ENCODE measurements at places on chromosomes 16 and 17. TPM values are rescaled to one million over a fixed set of nuclear protein-coding genes. Genes with fewer than 3 reads are reported as not detected.

GRCh38 chr17:31297090-31297489, at the start of gene OMG:
TSS of gene OMG (minus strand) at chr17:31297239. CDS start at chr17:31296331, 908 bp downstream.
- DNase-seq, result no peak

DNA sequence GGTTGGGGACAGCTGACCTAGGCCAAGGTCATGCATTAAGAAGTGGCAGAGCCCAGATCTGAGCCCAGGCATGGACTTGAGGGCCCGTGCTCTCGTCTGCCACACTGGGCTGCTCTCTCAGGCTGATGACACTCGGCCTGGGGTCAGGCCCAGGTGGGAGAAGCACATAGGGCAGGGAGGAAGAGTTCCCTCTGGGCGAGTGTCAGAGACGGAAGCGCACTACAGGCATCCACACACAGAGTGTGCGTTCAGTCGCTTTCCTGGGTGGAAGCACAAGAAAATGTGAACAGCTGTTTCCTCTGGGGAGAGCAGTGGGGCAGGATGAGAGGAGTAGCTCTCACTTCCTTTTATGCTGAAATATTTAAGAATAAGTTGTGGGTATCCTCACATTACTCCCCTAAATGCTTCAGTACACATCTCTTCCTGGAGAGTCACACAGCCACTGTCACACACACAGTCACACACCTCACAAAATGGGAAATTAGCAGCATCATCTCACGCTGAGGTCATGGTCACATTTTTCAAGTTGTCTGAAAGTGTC, 59.7 kb downstream of the B9D1 start:
- DNase-seq, result no peak

DNA sequence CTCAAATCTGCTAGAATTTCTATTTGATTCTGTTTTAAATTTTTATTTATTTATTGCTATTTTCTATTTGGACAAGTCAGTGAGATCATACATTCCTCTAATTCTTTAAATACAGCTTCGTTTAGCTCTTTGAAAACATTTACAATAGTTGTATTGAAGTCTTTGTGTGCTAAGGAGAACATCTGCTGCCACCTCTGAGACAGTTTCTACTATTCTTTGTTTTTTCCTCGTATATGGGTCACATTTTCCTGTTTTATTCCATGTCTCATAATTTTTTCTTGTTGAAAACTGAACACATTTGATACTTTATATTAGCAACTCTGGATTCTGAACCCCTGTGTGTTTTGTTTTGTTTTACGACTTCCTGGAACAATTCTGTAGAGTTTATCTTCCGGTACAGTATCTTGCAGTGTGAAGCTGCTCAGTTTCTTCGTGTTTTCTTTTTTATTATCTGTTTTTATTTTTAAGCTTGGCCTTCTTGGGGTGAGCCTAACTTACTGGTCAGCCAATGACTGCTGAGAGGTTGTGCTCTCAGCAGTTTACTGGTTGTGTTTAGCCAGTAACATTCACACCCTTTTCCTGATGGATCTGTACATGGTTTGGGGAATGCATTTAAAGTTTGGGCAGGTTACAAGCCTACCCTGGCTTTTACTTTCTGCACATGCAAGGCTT, 99.0 kb downstream of the CA4 start:
- no peak for DNase-seq

DNA sequence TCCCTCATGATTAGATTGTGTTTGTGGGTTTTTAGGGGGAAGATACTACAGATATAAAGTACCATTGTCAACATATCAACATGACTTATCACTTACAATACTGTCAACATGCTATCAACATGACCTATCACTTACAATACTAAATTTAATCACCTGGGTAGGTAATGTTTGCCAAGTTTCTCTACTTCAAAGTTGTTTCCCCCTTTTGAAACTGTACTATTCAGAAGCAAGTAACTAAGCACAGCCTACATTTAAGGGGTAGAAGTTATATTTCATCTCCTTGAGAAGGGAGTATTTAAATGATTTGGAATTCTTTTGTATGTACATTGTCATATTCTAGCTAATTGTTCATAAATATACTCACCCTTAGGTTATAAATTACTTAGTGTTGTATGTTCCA, 68.7 kb downstream of the TRIM37 start:
- no peak for DNase-seq

- DNase-seq, result no peak
Observed at GRCh38 chr17:19705201-19705600, 11.2 kb downstream of the SLC47A2 start.

RPL19 gene
- total RNA-seq, result 1,146 TPM
